ENCODE measurements at places on chromosomes 1 and 21.

GRCh38 chr1:41072051-41072450 lies 50.5 kb upstream of the SLFNL1 start:
- no peak for DNase-seq

DNA sequence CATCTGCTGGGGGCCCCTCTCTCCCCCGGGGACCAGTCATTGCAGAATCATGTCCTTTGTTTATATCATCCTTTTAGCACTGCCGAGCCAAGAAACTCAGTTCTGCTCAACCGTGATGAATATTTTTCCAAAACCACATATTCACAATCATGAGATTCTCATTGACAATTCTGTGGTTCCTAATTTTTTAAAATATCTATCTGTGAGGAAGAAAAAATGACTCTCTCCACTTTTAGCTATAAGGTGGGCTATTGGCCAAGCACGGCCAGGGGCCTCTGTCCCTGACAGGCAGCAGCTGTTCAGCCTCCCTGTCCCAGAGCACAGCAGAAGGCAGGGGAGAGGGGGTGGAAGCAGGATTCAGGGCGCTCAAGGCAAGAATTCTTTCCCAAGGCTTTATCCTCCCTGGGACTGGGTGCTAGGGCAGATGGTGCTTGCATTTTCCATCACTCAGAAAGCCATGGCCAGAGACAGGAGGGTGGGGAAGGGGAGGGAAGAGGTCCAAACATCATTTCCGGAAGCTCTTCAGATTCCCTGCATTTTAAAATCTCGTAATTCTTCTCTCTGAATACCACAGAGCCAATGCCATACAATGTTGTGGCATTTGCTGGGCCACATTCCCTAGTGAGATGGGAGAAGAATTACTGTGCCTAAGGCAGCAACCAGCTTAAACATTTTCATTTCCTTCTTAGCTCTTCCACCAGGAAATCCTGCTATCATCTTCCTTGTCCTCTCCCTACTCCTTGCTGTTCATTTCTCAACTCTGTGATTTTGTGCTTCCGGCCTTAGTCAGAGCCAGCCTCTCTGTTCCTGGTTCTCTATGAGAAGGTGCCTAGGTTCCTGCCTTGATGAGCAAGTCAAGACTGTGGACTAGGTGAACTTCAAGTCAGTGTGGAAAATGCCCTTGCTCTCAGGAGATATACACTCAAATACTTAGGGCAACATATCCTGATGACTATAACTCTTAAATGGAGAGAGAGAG lies 60.3 kb downstream of the KCNJ6 start:
- DNase-seq = no peak

DNA sequence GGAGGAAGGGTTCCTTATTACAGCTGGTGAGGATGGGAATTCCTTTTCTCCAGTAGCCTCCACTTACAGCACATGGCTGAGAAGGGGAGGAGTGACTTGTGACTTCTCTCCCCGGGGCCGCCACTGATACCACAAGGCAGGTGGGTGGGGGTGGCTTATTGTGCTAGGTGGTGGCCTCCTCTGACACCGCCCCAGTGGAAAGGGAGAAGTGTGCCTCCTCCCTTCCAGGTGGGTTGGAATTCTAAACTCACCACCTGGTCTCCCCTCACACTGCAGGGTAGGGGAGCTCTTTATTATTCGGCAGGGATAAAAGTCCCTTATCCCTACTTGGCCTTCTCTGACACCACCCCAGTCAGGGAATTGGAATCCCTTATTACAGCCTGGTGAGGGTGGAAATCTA lies 89.5 kb downstream of the CCDC30 start:
- no peak for DNase-seq

GRCh38 chr1:2448098-2448445 lies 28.0 kb upstream of the PLCH2 start:
- DNase-seq = no peak

- DNase-seq = no peak
Observed at GRCh38 chr1:216627252-216627651, 96.0 kb downstream of the ESRRG start.

DNA sequence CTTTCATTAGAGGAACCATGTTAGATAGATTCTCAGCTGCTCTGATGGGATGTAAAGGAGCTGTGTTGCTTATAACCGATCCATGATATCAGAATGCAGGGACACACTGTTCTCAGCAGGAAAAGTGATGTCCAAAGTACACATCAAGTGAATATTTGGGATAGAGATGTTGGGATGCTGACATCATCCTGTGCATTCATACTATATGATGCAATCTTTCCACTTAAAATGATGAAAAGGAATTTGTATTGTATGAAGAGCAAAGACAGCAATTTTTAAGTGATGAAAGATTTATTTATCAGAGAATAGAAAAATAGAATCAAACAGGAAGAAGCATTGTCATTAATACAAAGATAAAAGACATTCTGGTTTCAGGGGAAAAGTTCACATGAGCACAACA lies 110.1 kb downstream of the ERG start:
- DNase-seq = no peak

DNA sequence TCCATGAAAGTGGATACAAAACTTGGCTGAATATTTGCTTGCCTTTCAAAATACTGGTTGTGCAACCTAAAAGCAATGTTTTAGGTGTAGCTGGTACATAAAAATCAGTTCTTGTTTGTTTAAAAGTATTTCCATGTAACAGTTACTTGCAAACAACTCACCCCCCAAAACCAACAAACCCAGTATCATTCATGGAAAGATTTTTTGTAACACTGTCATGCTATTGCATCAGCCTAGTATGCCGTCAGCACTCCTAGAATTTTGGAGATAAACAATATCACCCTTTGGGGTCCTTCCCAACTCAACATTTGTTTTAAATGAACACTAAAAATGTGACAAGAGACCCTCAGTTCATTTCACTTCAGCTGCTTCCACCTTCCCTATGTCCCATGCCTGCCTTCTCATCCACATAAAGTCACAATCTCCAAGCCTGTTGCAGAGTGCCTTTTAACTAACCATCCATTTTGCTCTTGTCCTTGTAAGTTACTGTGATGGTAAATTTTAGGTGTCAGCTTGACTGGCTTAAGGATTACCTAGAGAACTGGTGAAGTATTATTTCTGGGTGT lies 425.3 kb downstream of the DUSP10 start:
- DNase-seq = no peak

GRCh38 chr1:29948581-29948980 lies 712.3 kb downstream of the PTPRU start:
- no peak for DNase-seq

DNA sequence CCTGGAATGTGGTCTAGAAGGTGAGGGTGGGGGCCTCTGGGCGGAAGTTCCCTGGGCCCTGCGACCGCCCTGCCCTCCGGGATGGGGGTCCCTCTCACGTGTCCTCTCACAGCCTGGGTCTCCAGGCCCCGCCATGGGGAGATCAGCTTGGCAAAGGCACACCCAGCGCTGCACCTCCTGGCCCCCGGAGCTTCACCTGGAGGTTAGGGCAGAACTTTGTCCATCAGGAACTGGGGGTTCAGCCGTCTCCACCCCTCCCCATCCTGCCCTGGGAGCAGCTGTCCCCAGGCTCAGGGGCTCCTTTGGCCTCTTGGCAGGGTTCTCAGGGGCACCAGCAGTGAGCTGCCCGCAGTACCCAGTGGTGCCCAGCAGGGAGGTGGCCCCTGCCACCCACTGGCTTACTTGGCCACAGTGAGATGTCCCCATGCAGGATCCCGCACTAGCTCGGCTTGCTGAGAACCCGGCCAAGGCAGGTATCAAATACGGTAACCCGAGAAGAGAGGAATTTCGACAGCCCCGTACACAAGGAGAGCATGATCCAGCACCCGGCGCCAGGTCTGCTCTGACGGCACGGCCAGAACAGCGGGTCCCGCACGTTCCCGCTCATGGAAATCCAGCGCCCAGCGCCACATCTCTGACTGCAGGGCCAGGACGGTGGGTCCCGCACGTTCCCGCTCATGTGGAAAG lies 36.7 kb downstream of the RRP1 start:
- DNase-seq = no peak

- no peak for DNase-seq
Observed at GRCh38 chr21:22842875-22843274, 1844.7 kb downstream of the NCAM2 start.

GRCh38 chr1:93000291-93000690 lies 39.0 kb upstream of the DIPK1A start:
- no peak for DNase-seq

Data from pons (tissue), 1 donor.